ENCODE measurements at places on chromosomes 4 and X. TPM values are rescaled to one million over a fixed set of nuclear protein-coding genes. Genes with fewer than 3 reads are reported as not detected.

GRCh38 chr4:184807256-184807655 lies 18.5 kb downstream of the ACSL1 start:
- no peak for DNase-seq

DNA sequence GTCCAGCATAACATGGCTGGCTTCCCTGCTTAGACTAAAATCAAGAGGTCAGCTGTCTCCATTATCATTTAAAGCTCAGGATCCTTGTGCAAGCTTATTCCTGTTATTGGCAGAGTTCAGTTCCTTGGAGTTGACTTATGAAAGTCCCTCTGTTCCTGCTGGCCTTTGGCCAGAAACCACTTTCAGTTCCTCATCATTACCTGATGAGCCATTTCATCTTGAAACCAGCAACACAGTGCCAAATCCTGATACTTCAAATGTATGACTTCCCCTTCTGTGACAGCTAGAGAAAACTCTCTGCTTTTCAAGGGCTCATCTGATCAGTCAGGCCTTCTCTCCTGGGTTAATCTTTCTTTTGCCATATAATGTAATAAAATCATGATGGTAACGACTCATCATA lies 110.6 kb upstream of the FSTL5 start:
- DNase-seq: peak; percentile 43

DNA sequence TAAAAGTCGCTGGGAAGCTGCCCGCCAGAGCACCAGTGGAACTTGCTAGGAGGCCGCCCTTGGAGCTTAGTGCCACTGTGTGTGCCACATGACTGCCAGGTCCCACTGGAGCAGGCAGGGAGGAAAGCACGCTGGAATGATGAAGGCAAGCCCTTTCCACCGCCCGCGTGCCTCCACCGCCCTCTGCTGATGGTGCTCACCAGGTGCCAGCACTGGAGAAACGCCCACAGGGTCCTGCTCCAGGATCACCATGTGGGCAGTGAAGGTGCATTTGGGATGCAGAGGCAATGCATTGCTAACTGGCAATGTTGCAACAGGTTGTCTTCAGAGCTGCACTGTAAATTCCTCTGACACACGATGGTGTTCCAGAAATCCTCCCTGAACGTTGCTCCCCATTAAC lies 76.3 kb downstream of the SHROOM2 start:
- DNase-seq: no peak

DNA sequence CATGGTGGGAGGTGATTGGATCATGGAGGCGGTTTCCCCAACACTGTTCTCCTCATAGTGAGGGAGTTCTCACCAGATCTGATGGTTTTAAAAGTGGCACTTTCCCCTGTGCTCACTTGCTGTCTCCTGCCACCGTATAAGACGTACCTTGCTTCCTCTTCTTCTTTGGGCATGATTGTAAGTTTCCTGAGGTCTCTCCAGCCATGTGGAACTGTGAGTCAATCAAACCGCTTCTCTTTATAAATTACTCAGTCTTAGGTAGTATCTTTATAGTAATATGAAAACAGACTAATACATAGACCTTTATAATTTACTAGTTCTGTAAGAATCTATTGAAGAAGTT lies 82.5 kb upstream of the PITX2 start:
- DNase-seq: no peak

DNA sequence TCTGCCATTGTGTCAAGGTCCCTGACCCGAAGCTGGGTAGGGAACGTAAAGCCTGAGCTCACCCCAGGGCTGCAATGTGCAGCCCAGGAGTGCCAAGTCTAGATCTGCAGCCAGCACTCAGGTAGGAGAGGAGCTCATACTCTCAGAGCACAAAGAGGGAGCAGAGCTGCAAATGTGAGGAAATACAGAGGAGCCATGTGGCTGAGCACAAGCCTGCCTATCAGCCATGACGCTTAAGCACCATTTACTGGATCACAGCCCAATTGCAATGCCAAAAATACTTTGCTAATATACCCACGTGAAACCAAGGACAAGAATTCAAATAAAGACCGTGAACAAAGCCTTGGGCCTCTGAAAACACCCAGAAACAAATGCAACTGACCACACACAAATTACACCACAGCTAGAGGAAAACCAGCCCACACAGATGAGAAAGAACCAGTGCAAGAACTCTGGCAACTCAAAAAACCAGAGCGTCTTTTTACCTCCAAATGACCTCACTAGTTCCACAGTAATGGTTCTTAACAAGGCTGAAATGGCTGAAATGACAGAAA lies 69.0 kb upstream of the HPF1 start:
- DNase-seq: no peak

DNA sequence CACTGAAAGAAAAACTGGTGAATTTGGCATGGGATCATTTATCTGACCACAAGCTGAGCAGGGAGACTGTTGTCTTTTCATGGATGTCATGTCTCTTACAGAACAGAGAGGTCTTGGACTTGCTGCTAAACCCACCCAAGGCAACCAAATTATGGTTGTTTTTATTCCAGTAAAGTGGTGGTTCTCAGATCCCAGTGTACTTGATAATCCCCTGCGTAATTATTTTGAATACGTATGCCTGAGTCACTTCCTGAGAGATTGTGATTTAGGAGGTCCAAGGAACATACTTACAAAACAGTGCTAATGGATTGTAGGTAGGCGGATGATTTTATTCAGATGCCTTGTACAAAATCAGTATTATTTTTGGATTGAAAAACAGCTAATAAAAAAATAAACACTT lies 585.6 kb downstream of the IL1RAPL1 start:
- DNase-seq: no peak

DNA sequence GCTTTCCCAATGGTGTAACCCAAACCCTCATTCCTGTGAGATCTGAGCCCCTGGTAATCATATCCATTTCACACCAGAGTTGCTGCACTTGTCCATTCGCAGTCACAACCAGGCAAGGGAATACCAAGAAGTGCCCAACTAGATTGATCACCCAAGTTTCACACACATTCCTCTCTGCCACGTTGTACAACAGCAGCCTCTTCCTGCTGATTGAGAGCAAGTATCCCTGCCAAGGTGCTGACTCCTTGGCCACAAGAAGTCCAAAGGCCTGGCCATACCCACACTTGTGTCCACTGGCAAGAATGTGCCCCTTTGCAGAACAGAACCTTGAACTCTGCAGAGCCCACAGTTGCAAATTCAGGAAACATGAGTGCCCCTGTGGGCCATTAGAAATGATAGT lies 6.5 kb upstream of the ACOT9 start:
- DNase-seq: no peak

GRCh38 chrX:20240201-20240600 lies 26.5 kb downstream of the RPS6KA3 start:
- DNase-seq: no peak

DNA sequence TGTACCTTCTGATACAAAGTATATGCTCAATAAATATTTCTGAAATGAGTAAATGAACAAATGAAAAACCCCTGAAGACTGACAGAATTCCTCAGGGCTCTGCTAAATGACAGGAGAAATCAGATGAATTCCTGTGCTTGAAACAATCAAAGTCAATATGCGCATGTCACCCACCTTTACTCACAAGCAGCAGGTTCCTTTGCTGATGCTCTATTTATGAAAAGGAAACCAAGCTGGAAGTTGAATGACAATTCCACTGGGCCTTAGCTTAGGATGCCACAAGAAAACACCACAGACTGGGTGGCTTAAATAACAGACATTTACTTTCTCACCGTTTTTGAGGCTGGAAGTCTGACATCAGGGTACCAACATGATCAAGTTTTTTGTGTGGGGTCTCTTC lies 477.5 kb upstream of the TEX13C start:
- DNase-seq: no peak

DNA sequence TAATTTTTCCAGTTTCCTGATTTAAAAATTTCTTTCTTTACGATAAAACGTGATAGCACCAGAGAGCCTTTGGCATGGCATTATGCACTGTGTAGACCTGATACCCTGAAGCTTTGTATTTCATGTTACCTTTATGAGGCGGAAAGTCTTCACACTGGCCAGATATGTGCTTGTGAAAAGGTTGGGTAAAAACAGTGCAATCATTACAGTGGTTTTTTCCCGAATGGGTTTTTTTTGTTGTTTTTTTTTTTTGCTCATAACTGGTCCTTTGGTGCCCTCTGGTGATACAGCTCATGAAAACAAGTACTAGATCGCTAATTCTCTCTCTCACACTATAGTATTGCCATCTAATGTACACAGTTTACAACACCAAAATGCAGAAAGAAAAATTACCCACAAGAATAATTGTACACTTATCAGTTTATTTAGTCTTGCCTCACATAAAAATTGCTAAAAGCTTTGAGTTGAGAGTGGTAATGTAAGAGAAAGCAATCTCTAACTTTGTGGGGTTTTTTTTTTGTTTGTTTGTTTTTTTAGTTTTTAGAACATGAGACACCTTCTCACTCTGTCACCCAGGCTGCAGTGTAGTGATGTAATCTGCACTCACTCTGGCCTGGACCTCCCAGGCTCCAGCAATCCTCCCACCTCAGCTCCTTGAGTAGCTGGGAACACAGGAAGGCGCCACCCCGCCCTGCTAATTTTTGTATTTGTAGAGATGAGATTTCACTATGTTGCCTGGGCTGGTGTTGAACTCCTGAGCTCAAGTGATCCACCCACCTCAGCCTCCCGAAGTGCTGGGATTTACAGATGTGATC lies 21.3 kb downstream of the SPCS3 start:
- DNase-seq: no peak

DNA sequence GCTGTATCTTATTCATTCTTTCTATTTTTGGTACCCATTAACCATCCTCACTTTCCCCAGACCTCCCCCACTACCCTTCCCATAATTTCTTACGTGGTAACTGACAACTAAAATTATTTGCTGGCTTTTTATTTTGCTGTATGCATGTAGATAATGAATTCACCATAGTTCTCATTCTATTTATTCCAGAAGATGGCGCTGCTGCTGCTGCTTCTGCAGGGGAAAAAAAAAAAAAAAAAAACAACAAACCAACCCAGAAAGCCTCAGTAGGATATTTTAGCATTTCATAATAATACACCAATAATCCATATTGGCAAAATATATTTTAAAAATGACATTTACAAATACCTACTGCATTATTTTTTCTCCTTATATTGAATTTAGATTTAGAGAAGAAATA lies 416.6 kb upstream of the MAGEB18 start:
- DNase-seq: no peak

- no peak for DNase-seq
Measured at GRCh38 chrX:38656350-38656915, 95.1 kb downstream of the TSPAN7 start.

DNA sequence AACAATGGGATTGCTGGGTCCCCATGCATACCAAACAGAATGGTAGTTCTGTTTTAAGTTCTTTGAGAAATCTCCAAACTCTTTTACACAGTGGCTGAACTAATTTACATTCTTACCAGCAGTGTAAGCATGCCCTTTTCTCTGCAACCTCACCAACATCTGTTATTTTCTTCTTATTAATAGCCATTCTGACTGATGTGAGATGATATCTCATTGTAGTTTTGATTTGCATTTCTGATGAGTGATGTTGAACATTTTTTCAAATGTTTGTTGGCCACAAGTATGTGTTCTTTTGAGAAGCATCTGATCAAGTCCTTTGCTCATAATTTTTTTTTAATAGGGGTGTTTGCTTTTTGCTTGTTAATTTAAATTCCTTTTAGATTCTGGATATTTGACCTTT lies 41.2 kb upstream of the ZMAT1 start:
- no peak for DNase-seq

GRCh38 chrX:110159235-110159634 lies 156.3 kb downstream of the TMEM164 start:
- DNase-seq: no peak

GRCh38 chr4:176150356-176150682 lies 45.1 kb downstream of the SPATA4 start:
- no peak for DNase-seq

DNA sequence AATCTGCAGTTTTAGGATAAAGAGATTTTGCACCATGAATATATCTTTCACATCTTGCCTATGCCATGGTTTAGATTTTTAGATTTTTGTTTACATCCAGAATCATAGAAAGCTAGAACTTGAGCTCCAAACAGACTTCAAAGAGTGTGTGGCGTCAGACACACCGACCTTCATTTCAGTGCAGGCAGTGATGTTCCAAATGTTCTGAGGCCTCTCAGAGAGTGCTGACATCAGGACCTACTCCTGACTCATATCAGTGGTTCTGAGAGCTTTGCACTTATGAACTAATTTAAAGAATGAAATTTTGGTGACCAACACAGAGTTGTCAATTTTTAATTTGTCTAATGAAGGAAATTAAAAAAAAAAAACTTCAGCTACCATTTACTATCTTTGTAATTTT lies 18.3 kb downstream of the CXCR3 start:
- no peak for DNase-seq

DNA sequence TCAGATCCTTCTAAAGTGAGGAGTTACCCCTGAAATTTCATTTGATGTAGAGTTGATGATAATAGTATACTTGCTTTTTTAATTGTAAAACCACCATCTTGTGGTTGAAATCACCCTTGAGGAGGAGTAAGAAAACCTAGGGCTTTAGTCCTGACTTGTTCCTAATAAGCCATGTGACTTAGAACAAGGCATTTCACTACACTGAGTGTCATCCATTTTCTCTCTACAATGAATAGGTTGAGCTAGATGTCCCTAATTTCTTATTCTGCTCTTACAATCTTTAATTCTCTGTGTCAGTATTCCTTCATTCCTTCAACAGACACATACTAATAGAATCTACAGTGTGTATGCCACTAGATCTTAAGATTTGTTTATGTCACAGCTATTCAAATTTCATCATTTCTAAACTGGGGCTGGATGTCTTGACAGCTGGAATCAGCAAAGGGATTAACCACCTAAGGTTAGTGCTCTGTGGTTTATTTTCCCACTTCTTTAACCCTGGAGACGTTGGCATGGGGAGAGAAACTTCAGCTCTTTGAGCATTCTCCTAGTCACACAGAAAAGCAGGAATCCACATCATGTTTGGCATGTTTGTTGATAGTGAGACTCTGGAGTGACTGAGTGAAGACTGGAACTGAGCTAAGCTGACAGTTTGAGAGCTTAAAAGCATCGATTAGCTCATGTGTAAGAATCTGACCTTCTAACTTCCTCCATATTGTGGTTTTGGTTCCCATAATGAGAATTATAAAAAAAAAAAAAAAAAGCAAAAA lies 246.3 kb downstream of the NDST4 start:
- no peak for DNase-seq

DNA sequence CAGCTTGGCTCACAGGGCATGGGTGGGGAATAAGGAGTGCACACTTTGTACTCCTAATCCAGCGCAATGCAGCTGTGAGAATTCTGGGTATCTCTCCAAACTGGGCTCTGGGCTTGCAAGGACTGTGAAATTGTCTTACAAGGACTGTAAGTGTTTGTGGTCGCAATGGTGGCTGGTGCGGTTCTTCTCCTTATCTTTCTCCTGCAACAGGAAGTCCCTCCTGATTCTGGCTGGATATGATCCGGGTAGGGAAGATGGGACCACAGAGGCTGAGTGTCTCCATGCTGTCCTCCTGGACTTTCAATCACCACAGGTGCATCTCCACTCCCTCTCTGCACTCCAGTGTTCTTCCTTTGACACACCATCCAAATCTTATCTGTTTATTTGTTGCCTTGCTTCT lies 55.7 kb upstream of the GYPE start:
- DNase-seq: no peak

Gene SMS
- 44.5 TPM for total RNA-seq

Gene CLIC2
- 10.7 TPM for total RNA-seq

Gene TRIM61
- total RNA-seq: 0.44 TPM

Gene GPR119
- not detected for total RNA-seq

Gene CT45A1
- not detected for total RNA-seq
